ENCODE measurements at places on chromosomes 3 and 15.

DNA sequence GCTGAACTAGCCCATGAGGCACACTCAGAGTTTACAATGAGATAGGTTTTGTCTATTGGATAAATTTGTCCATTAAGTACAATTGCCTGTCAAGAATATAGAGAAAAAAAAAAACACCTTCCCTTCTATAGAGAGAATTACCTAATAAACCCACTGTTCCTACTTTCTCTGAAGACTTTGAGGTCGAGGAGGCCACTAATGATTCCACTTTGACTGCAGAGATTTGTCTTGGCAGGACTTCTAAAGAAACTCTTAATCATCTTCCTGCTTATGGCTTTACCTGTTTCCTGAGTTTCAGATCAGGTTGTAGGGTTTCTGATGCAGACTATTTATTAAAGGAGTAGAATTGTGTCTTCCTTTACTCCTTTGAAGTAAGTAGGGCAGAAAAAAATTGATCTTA is 342.4 kb upstream of the KCNMB2 start:
- no peak for DNase-seq

DNA sequence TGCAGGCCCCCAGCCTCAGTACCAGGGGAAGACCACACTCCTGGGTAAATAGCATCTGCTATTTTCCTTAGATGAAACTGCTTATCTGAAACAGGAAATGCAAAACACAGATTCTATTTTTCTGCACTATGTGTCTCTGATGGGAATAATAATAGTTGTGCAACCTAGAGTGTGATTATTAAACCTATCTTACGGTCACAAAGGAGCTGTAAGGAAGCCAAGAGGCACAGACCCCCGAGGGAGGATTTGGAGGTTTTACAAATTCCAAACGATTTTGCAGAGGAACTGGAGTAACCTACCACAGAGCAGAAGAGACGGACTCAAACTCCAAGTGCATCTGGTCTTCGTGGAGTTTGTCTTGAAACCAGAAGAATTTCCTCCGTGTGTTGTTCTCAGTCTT is 14.1 kb upstream of the APOD start:
- DNase-seq: no peak

DNA sequence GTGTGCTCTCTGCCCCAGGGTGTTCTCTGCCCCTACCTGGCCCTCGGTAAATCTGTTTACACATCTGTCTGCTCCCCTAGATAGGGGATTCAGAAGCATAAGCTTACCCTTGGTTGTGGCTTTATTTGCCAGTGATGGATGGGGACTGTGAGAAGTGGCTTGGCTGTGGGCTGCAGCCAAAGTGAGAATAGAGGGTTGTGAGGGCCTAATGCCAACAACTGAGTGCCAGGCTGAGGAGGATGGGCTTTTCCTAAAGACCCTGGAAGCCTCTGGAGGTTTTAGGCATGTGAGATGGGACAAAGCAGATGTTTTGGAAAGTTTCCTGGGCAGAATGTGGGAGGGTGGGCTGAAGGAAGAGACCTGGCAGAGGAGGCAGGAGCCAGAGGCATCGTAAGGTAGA is 15.4 kb upstream of the APEH start:
- no peak for DNase-seq

- DNase-seq: no peak
These were observed 77.4 kb downstream of the SEC22A start for GRCh38 chr3:123279121-123279520.

GRCh38 chr3:66592016-66592761 is 91.4 kb upstream of the LRIG1 start:
- DNase-seq: no peak

GRCh38 chr3:188954590-188955208 is 217.1 kb upstream of the TPRG1 start:
- DNase-seq: peak; percentile 79

- no peak for DNase-seq
These were observed 238.5 kb downstream of the DOCK3 start for GRCh38 chr3:50913260-50913659.

DNA sequence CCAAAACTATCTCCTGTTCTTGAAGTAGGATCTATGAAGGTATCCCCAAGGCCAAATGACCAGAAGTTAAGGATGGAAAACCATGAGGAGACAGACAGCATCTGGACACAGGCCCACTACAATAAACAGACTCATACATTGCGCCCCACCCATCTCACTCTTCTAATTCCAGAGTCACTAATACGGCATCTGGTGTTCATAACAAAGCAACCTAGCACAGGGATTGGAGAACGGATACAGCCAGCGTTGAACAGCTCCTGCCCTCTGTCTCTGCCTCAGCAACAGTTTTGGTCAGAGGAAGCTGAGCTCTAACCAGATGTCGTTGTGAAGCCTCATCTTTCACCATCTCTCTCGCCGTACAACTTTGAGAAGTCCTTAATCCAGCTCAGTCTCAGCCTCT is 44.5 kb upstream of the CCDC80 start:
- no peak for DNase-seq

- no peak for DNase-seq
These were observed 35.2 kb upstream of the GREM1 start for GRCh38 chr15:32682569-32682968.

GRCh38 chr3:149397528-149397927 is 20.1 kb upstream of the TM4SF1 start:
- no peak for DNase-seq

- DNase-seq: no peak
These were observed 365.8 kb downstream of the FOXP1 start for GRCh38 chr3:71217640-71218222.

- DNase-seq: no peak
These were observed 21.6 kb upstream of the SLC6A20 start for GRCh38 chr3:45817831-45818522.

GRCh38 chr15:67575039-67575502 is 32.6 kb downstream of the MAP2K5 start:
- DNase-seq: no peak

DNA sequence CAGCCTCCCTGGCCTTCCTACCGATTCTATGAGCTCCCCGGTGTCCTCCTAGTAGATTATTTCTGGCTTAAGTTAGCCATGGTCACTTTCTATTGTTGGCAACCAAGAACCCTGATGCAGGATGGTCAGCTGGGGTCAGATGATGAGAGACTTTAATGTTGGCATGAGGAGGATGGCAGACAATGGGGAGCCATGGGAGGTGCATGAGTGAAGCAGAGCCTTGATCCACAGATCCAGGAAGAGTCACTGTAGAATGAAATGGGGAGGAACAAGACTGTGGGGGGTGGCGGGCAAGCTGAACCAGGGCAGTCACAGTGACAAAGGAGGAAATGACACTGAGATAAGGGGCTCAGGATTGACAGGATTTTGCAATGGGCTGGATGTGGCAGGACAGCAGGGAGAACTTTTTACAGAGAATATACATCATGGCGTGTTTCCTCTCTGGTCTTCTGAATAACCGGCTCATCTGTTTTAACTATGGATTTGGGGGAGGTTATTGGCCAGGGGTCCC is 60.9 kb downstream of the RPLP1 start:
- no peak for DNase-seq

GRCh38 chr3:182041668-182042291 is 330.1 kb downstream of the SOX2 start:
- DNase-seq: no peak

- peak; percentile 39 for DNase-seq
These were observed 4.6 kb downstream of the STIMATE start for GRCh38 chr3:52892625-52893311.

GRCh38 chr3:49133226-49133951 is 539 bp upstream of the LAMB2 start:
- DNase-seq: no peak

- DNase-seq: no peak
These were observed 191.6 kb upstream of the FAM3D start for GRCh38 chr3:58858126-58858525.

- no peak for DNase-seq
These were observed 141.9 kb upstream of the SMAD3 start for GRCh38 chr15:66923438-66923881.

- no peak for DNase-seq
These were observed 60.5 kb upstream of the GLCE start for GRCh38 chr15:69099941-69100340.

DNA sequence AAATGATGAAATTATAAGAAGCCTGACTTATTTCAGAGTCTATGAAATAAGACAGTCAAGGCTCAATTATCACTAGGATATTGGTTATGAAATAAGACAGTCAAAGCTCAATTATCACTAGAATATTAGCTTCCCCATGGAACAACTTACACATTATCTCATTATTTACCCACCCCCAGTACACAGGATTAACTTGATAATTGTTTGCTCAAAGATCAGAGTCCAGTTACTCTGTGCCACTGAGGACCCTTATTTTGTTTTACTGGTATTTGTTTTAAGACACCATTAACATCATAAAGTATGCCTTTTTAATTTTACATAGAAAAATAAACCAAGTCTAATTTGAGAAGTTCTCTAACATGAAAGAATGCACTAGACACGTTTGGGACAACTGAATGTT is 225.4 kb downstream of the SI start:
- no peak for DNase-seq

DNA sequence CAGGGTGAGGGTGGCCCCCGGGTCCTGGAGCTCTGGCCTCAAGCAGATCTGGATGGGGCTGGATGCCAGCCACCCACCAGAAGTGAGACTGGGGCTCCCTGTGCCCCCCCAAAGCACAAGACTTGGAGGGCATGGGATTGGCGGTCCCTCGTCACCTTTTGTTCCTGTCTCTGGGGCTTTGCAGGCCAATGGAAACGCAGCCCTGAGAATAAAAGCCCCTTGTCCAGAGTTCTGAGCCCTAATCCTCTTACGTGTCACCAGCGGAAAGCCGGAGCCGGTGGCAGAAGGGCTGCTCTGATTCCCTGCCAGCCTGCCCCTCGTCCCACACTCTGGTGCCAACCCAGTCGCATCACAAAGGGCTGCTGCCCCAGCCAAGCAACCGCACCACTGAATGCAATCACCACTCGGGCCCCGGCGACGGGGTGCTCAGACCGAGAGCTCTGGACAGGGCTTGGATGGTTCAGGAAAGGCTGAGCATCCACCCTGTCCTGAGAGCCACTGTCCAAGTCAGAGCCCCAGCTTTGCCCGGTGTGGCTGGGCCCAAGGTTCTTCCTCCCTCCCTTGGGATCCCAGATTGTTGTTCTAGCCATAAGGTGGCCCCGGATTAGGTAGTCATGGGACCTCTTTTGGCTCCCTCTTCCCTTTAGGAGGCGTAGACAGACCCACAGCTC is 22.8 kb upstream of the ELP6 start:
- no peak for DNase-seq

DNA sequence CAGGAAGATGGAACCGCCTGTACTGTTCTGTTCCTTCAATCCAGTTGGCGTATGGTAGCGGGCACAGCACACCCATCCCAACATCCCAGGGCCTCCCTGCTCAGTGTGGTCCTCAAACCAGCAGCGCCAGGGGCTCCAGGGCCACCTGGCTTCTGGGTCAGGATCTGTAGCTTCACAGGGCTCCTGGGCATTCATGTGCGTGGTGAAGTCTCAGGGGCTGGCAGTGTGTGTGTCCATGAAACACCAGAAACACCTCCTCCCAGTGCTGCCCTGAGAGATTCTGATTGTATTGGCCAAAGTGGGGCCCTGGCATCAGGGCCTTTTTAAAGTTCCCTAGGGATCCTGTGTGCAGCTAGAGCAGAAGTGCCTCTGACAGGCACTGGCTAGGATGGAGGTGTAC is 42.1 kb downstream of the ABTB1 start:
- no peak for DNase-seq

GRCh38 chr3:44427683-44428082 is 49.8 kb downstream of the ZNF445 start:
- DNase-seq: no peak

DNA sequence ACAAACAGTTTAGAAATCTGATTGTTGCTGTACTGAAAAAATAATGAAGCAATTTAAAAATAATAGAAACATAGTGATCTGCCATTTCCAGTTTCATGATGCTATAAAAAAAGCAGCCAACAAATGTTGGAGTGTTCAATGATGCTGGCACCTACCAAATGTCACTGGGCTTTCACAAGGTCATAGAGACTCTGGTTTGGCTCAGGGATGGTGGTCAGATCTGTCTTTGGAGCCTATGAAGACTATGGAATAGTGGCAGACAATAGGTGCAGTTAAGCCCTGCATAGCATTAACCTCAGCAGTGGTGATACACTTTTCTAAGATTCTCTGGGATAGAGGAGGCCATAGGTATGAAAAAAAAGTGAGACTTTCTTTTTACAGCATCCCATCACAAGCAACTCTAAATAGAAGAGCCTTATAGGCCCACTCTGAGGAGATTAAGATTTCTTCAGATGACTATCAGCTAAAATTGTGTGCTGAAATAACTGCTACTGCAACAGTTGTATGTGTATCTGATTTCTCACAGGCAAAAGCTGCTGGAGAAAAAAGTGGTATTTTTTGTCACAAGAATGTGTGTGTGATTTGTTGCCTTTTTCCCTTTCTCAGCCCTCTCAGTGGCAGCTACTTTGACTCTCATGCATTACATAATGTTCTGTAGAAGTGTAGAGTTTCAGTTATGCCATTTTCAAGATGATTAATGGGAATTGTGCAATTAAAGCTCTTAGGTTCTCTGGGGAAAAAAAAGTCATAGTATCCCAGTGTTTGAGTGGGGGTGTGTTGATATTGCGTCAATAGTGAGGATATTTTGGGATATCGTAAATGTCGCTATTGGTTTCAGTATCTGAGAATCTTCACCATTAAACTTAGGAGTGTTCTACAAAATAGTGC is 137.4 kb downstream of the MBNL1 start:
- no peak for DNase-seq

- no peak for DNase-seq
These were observed 36.2 kb downstream of the CHSY1 start for GRCh38 chr15:101215681-101216080.

- DNase-seq: no peak
These were observed 301.7 kb downstream of the GBE1 start for GRCh38 chr3:81459733-81460132.

GRCh38 chr3:156818273-156818651 is 7.9 kb upstream of the LEKR1 start:
- DNase-seq: no peak

GRCh38 chr3:71809321-71810026 is 24.5 kb upstream of the PROK2 start:
- DNase-seq: no peak

GRCh38 chr15:64807051-64807749 is 18.2 kb downstream of the PIF1 start:
- no peak for DNase-seq

DNA sequence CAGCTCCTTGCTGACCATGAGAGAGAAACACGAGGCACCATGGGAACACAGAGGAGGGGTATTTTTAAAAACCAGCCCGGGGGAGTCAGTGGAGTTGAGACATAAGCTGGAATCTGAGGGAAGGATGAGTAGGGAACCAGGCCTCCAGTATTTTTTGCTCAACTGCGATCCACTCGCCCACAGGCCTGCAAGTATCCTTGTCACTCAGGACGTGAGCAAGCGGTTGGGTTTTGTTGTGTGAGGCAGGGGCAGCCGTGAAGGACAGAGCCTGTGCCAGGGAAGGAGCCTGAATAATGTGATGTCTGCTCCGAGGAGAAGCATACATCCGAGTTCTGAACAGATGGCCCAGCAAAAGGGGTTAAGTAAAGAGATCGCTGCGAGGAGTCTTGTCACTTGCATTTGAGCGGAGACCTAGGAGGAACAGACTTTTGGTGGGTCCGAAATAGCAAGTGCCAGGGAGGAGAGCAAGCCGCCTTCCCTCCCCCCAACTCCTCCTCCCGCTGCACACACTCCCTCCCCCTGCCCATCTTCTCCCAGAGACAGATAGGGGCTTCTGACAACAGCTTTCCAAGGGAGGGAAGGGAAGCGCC is 20.4 kb upstream of the NTRK3 start:
- DNase-seq: no peak

All from activated CD4-positive, alpha-beta T cell treated with anti-CD3 and anti-CD28 coated beads for 4 hours (primary cell).